ENCODE measurements at places on chromosomes 3 and 15. TPM values are rescaled to one million over a fixed set of nuclear protein-coding genes. Genes with fewer than 3 reads are reported as not detected.
A peak's percentile ranks its signal among the peaks of the same experiment; 100 is the strongest.

- DNase-seq = no peak
Observed at GRCh38 chr3:14132689-14133088, 7.8 kb downstream of the TMEM43 start.

DNA sequence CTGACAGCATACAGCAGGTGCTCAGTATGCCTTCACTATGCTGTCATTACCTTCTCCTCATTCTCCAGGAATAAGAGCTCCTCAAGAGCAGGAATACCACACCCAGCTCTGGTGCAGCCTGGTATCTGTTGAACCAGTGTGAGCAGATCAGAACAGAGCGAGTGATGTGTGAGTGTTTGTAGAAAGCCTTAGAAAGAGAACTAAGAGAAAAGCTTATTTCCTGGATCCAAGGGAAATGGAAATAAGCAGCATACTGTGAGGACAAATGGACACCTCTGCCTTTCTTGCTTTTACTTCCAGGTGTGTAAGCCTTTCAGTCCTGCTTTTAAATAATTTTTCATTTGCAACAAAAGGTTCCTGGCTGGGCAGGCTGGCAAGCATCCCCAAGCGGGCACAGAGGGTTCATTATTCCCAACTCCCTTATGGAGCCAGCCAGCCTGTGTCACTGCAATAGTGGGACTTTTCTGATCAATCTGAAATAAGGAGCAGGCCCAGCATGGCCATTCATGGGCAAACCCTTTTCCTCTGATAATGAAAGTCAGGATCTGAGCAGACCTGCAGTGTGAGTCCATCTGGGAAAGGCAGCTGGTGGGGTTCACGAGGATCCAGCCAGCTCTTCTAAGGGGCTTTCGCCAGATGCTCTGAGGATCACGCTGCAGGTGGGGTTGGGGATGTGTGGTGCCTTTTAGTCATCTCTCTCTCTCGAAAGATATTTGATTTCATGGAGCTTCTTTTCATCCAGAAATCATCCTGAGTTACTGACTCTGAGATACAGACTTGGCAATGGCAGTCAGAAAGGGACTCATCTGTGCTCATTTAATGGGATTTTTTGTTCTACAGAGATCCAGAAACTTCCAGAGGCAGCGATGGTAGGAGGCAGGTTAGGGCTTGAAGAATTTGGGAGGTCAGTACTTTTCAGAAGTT, 594.9 kb upstream of the CFAP20DC start:
- no peak for DNase-seq

GRCh38 chr3:143831994-143832393, 16.3 kb downstream of the SLC9A9 start:
- DNase-seq = no peak

GRCh38 chr15:63860155-63860554, 26.4 kb upstream of the HERC1 start:
- DNase-seq = peak; percentile 74

DNA sequence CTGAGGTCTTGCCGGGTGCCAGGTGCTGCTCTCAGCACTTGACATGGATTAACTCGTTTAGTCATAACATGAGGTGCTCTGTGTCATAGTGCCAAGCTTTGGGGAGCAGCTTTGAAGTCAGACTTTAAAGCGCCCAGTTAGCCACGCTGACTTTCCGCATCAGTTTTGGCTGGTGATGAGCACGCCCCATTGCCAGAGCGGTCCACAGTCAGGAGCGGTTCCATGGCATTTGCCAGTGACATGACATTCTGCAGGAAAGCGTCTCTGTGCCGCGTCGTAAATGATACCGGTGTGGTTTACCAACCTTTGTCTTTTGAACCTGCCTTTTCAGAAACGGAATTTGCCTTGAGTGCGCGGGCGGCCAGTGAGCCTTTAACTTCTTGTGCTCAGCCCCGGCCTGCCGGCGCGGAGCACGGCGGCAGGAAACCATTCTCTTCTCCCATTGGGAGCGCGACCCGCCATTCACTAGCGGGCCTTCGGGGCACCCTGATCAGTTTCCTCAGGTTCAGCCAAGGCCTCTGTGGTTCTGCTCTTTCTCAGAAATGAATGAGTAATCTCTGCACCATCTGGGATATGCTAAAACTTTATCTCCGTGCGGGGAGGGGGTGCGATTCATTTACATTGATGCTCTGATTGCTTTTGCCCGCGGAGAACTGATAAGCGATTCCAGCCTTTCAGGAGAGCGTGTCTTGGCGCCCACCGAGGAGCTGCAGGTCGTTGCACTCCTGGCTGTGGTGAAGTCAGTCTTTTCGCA, 1.7 kb upstream of the SLC2A2 start:
- peak; percentile 65 for DNase-seq

DNA sequence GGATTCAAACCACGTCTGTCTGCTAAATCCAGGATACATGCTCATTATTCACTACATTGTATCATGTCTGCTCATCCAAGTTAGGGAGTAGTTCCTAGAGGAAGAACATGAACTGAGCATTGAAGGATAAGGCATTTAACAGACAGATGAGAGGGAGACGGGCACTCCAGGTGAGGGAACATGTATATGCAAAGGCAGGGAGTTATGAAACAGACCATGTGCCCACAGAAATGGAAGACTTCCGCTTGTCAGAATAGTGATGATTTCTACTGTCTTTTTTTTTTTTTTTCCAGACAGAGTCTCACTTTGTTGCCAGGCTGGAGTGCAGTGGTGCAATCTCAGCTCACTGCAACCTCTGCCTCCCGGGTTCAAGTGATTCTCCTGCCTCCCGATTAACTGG, 5.0 kb upstream of the NDUFAF1 start:
- no peak for DNase-seq

DNA sequence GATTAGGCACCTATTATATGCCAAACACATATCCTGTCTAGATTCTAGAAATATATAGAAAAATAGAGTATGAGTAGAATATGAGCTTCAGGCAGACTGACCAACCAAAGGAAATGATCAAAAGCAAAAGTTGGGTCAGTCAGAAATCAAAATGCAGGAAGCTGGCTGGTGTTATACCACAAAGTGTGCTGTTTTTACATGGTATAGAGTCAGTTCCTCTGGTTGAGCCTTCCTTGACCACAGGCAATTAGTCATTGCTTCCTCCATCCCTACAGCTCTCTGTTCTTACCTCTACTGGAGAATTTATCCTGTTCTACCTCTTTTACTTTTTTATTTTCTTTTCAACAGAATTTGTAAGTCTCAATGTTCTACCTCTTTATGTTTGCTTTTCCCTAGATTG, 149.8 kb downstream of the TMCO5A start:
- peak; percentile 37 for DNase-seq

GRCh38 chr15:22810853-22811338, 24.5 kb downstream of the NIPA1 start:
- DNase-seq = no peak

DNA sequence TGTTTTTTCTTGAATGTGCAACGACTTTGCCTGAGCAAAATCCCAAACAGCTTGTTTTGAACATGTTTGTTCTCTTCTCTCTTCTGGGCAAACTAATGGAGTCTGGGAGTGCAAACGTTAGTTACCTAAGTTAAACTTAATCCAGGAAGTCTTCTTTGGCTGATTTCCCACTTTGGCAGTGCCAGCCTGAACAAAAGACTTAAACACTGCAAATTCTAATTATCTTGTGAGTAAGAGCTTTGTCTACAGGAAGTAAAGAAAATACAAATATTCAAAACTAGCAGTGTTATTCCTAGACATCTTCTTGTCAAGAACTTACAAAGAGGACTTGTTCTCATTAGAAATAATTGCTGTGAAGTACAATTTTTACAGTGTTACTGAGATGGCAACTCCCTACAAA, 16.7 kb upstream of the DENND6A start:
- no peak for DNase-seq

Gene A4GNT
- not detected for total RNA-seq

Gene GOLGA8K
- not detected for total RNA-seq

Measured in activated CD8-positive, alpha-beta T cell treated with anti-CD3 and anti-CD28 coated beads, Interleukin-2, amount 10 ng/mL, durations not matched to agents 7 days and 5 days (primary cell).